Stimulated activated CD4-positive, alpha-beta T cell treated with anti-CD3 and anti-CD28 coated beads, Interleukin-4, amount 100 ng/mL, for 48 hours (primary cell): ENCODE measurements at places on chromosomes 13 and 19.

DNA sequence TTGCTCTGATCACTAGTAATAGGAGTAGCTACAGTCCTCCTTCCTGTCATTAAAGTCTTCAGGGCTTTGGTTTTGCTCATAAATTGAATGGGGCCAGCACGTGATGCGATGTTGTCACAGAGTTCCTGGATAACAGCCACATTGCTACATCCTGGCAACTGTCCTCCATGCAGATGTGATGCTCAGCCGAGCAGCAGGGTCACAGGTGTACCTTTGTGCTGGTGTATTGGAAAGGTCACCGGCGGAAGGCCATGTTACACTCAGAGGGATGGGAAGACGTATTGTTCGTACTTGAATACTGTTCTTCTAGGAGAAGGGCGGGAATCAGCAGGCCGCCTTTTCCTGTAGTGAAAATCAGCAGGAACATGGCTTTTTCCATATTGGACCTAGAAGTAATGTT, 713.8 kb upstream of the GPC6 start:
- DNase-seq, result no peak

GRCh38 chr13:34371645-34372395, 553.9 kb downstream of the RFC3 start:
- DNase-seq, result no peak

DNA sequence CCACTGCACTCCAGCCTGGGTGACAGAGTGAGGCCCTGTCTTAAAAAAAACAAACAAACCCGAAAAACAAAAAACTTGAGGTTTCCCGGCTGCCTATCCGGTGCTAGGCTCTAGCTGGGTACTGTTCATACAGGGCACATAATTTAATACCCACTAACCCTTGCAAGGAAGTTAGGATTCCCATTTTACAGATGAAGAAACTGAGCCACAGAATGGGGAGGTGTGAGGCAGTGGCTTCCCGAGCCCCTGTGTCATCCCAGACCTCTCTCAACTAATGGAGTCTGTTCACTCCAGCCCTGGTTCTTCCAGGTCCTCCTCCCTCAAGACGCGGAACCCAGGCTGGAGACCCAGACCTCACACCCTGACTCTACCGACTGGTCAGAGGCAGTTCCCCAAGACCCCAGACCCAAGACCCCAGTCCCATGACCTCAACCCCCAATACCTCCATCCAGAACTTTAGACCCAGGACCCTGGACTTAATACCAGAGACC, 576 bp downstream of the APBA3 start:
- DNase-seq, result no peak

DNA sequence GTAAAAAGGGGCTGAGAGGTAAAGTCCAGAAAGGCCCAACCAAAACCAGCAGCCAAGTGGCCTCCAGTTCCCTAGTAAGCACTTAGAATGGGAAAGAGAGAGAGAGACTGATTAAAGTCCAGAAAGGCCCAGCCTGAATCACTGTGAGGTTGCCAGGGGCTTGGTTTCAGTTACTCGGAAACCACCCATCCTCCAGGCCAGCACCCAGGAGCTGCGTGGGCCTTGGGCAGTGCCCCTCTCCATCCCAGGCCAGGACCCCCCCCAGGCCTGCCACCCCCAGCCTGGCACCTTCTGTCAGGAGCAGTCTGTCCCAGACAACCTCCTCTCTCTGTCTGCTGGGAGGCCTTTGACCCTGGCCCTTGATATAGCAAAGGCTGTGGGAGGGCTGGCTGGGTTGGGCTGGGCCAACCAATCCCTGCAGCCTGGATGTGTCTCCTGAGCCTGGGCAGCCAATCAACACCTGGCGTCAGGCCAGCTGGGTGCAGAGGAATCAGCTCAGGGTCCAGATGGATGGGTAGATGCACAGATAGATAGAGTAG, at the start of gene CYP4F2:
TSS of gene CYP4F2 (minus strand) at position 337 of the 539 bp plus-strand sequence. CDS start 463 bp downstream, outside the sequence.
- DNase-seq, result no peak

- DNase-seq, result no peak
Measured at GRCh38 chr19:44726465-44726864, 22.0 kb upstream of the BCL3 start.

DNA sequence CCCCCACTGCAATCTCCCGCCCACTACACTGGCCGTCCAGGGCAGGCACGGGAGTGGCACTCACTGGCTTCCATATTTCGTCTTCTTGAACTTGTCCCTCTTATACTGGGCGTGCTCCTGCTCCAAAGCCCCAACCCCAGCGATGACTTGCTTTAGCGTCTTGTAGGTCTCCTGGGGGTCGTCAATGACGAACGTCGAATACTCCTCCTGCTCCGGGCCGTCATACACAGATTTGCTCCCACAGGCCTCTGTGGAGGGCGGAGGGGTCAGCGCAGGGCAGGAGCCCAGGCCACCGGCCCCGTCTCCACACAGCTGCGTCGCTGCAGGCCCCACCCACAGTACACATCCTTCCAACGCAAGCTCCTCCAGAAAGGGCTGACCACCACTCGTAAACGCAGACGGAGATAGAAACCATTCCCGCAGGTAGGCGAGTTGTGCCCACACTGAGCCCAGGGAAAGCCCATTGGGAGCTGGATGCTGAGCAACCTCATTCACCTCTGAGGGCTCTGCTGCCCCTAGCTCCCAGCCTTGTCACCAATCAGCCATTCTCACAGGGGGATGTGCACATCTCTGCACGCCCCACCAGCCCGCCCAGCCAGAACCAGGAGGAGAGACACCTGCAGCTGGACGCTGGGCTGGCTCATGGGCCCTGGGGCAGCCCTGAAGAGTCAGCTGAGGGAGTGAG, 7.9 kb upstream of the C13orf46 start:
- DNase-seq, result no peak

DNA sequence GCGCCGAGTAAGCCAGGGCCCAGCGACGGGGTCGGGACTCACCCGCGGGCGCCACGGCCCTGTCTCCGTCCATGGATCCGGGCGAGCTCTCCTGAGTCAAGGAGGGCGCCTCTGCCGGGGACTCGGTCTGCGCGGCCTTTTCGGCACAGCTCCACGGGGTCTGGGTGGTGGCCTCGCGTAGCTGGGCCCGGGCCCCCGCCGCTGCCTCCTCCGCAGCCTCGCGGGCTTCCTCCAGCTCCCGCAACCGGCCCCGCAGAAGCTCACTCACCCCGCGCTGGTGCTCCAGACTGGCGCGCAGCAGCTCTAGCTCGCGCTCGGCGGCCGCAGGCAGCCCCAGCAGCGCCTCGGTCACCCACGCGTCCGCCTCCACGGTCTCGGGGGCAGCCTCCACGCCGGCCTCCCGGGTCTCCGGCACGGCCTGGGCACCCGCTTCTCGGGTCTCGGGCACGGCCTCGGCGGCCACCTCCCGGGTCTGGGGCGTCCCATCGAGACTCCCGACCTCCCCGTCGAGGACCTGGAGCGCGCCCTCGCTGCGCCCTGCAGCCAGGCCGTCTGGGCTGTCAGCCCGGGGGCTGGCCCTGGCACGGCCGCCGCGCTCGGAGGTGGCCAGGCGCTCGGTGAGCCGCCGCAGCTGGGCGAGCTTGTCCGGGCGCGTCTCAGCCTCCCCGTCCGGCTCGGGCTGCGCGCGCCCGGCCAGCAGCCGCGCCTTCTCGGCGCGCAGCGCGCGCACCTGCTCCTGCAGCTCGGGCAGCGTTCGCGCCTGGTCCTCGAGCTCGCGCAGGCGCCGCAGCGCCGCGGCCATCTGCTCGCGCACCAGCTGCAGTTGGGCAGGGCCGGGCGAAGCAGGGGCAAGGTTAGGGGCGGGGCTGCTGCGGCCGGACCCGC, 8.4 kb downstream of the KANK3 start:
- DNase-seq, result no peak

- no peak for DNase-seq
Measured at GRCh38 chr19:52227980-52228379, 38.1 kb downstream of the PPP2R1A start.

DNA sequence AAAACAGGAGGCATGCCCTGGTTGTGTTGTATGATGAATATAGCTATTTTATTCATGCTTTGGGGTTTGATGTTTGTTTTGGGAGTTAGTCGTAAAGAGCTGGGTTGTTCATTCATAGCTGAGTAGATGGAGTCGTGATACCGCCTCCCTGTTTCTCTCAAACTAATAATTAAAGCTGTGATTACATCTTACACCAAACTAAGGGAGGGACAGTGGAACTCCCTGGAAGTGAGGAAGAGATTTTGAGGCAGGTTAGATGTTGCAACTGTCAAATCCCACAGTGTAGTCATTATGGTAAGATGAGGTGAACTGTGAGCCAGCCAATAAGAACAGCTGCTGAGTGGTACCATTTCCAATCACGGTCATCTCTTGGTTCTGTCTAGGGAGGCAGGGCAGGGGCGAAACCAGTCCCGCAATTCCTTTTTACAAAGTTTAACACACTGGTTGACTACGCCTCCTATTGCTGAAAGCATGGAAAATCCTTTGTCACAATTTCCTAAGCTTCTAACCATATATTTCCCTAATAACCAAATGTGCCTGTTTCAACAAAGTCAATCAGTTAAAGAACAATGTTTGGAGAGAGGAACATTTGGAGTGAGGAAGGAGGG, 207.6 kb upstream of the SERP2 start:
- no peak for DNase-seq

GRCh38 chr13:80858131-80858530, 517.2 kb upstream of the SPRY2 start:
- DNase-seq, result no peak

- no peak for DNase-seq
Measured at GRCh38 chr13:63279136-63279535, 1863.5 kb upstream of the PCDH20 start.

DNA sequence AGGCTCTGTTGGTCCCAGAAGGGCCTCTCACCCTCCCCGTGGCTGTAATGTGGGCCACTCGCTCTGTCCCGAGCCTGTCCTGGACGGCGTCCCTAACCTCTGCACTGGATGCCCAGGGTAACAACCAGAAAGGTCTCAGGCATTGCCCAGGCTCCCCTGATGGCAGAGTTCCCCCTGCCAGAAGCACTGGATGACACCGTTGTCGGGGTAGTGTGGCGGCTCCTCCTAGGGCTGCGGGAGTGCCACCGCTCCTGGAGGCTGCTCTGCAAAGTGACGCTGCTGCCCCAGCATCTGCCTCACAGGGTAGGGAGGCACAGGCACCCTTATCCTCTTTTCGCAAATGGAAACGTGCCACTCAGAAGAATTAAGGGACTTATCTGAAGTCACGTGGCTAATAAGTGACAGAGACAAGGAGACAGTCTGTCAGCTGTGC, 32.0 kb downstream of the MPHOSPH8 start:
- DNase-seq, result no peak

DNA sequence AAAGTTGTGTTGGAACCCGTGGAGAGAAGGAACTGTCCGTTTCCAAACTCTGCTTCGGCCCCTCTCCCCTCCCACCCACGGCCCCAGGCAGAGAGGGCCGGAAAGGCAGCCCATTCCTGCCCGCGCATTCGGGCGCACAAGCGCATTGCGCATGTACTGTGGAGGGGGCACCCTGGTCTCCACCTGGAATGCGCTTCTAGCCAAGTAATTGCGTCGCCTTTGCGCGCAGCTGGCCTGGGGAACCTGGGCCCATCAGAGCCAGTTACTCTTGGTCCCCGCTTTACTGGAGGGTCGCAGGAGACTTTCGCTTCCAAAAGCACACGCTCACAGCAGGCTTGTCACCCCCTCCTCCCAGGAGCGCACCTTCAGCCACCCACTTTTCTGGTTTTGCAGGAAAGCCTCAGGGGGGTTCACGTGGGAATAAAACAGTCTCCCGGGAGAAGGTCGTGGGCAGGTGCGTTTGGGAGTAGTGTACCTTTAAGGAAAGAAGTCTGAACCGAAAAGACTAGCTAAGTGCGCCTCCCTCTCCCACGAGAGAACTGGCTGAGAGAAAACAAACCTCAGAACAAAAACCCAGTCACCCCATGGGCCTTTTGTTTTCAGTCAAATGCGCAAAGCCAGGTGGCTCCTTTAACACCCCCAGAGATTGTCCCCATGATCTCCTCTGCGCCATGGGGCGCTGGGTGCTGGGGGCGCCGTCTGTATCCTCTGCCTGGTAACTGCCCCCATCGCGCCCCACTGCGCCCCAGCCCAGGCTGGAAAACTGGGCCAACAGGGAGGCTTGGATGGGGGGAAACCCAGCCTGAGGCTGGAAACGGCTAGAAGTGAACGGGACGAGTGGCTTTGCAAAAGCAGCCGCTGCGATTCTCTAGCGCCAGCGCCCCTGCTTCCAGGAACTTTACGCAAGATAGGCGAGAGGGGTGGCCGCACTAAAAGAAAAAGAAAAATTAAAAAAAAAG, 28.5 kb downstream of the GSX1 start:
- DNase-seq, result no peak

DNA sequence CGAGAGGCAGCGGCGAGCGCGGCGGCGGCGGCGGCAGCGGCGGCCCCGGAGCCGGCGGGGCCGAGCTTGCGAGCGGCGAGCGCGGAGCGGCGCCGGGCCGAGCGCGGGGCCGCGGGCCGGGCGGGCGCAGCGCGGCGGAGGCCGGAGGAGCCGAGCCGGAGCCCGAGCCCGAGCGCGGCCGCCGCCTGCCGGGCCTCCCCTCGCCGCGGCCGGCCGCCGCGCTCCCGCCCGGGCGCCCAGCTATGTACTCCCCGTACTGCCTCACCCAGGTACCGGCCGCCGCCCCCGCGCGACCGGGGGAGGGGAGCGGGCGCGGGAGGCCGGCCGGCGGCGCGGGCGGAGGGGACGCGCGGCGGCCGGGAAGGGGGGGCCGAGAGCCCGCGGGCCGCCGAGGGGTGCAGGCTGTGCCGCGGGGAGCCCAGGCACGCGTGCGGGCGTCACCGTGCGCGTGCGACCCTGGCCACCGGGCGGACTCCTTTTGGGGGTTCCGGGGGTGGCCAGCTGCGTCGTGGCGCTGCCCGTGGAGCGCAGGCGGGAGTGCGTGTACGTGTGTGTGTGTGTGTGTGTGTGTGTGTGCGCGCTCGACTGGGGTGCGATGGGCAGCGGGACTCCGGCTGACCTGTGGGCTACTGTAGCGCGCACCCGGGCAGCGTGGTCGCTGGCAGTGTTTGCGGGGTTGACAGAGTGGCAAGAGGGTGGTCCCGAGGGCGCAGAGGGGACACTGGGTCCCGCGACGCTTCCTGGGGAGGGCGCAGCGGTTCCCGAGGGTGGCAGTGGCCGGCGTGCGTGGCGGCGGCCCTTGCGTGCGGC, 526 bp downstream of the NFIX start:
- no peak for DNase-seq

GRCh38 chr13:113547238-113547971, 37.1 kb upstream of the TFDP1 start:
- DNase-seq, result no peak

- no peak for DNase-seq
Measured at GRCh38 chr19:3471954-3472655, 8.2 kb downstream of the SMIM24 start.

GRCh38 chr13:100549316-100549715, 39.3 kb downstream of the GGACT start:
- DNase-seq, result no peak
